ENCODE measurements at places on chromosomes 12 and 14. TPM values are rescaled to one million over a fixed set of nuclear protein-coding genes. Genes with fewer than 3 reads are reported as not detected.

Gene PIANP
- not detected for total RNA-seq

Gene LBHD2
- not detected for total RNA-seq

Gene CFAP251
- total RNA-seq: 1.9 TPM

Gene SLC48A1
- 19.4 TPM for total RNA-seq

Gene PRIMA1
- total RNA-seq: not detected

Gene KRT2
- total RNA-seq: not detected

Gene GLS2
- total RNA-seq: 0.33 TPM

Gene HCAR2
- not detected for total RNA-seq

Gene MAP3K9
- total RNA-seq: 5.9 TPM

Gene DHRS2
- 1.5 TPM for total RNA-seq

Gene FIGNL2
- 0.33 TPM for total RNA-seq

Gene PRB2
- total RNA-seq: not detected

Gene VASH1
- total RNA-seq: 2.5 TPM

Gene PRPH
- total RNA-seq: not detected

DNA sequence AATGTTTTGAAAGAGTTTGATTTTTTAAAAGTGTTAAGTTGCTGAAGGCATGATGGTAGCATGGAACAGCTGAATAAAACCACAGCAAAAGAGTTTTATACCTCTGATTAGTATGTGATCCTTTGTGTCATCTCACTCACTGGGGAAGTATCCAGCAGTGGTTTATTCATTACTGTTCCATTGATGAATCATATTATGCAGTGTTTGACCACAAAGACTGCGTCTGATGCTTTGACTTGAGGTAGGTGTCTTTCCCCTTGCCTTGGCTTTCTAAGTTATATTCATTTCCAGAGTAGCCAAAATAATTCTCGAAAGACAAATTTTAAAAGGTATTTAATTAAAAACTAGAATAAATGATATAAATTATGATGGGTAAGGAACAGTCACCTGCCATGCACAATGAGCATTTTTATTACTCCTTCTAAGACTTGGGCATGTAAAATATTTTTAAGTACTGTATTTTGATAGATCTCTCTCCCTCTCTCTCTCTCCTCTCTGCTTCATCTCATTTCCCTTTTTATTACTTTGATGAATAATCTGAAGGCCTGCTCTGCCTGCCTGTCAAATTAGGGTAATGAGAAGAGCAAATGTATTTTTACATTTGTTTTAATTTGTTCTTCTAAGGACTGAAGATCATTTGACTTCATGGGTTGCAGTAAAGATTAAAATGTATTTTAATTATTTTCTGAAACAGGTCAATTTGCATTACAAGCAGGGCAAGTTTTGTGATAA, 164.9 kb downstream of the NAV3 start:
- DNase-seq: no peak
- H3K4me3 ChIP-seq: no peak overlapping the region
- H3K36me3 ChIP-seq: no peaks in the 10 kb centered on the region
- no peak overlapping the region for H3K27ac ChIP-seq
- H3K27me3 ChIP-seq: no peaks in the 10 kb centered on the region

- no peaks in the 10 kb centered on the region for H3K27me3 ChIP-seq
- no peak overlapping the region for H3K4me3 ChIP-seq
- DNase-seq: no peak
- no peaks in the 10 kb centered on the region for H3K4me1 ChIP-seq
- H3K27ac ChIP-seq: no peak overlapping the region
- H3K36me3 ChIP-seq: no peaks in the 10 kb centered on the region
Observed at GRCh38 chr14:58887931-58888330, 250.2 kb downstream of the DACT1 start.

DNA sequence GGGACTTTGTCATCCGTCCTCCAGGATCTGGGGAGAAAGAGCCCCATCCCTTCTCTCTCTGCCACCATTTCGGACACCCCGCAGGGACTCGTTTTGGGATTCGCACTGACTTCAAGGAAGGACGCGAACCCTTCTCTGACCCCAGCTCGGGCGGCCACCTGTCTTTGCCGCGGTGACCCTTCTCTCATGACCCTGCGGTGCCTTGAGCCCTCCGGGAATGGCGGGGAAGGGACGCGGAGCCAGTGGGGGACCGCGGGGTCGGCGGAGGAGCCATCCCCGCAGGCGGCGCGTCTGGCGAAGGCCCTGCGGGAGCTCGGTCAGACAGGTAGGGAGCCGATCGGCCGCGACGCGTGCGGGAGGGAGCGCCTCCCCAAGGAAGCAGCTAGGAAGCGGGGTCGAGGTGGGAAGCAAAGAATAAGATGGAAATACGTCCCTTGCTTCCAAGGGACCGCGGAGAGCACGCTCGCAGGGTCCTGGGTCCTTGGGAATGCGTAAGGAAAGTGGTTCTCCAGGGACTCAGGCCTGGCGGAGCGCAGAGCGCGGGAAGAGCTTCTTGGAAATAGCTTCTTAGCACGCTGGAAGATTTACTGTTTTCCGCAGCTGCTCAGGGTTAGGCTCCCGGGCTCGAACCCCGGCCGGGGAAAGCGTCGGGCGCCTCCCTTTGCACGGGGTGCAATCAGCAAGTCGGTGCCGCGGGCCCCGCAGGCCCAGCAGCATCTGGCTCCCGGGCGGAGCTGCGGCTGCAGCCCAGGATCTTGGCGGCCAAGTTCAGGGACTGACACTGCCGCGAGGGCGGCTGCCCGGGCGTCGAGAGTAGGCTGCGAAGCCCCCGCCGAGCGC, 457 bp downstream of the SOCS2 start:
- H3K27me3 ChIP-seq: peaks cover 2% of the 10 kb centered on the region
- H3K36me3 ChIP-seq: peaks cover 49% of the 10 kb centered on the region
- H3K4me1 ChIP-seq: peaks cover 57% of the 10 kb centered on the region

GRCh38 chr14:63432228-63432627, 110.9 kb downstream of the PPP2R5E start:
- DNase-seq: no peak
- no peaks in the 10 kb centered on the region for H3K27me3 ChIP-seq
- no peaks in the 10 kb centered on the region for H3K36me3 ChIP-seq
- no peak overlapping the region for H3K4me3 ChIP-seq
- peaks cover 39% of the 10 kb centered on the region for H3K4me1 ChIP-seq

- H3K36me3 ChIP-seq: no peaks in the 10 kb centered on the region
- no peaks in the 10 kb centered on the region for H3K4me1 ChIP-seq
- peaks cover 15% of the 10 kb centered on the region for H3K27me3 ChIP-seq
- H3K27ac ChIP-seq: no peak overlapping the region
Observed at GRCh38 chr12:64293654-64294364, 71.7 kb upstream of the KICS2 start.

DNA sequence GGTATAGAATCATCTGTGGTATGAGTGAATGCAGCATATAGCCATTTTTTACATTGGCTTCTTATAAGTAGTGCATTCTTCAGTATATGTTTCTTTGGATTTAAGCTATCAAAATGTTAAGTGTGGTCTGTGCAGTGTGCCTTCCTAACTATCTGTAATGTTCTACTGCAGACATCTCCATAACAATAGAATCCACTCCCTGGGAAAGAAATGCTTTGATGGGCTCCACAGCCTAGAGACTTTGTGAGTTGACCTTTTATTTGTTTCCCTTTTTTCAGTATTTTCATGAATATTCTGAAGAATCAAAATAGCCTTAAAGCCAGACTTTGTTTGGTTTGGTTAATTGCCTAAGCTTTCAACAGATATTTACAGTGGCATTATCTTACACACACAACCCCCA, 107.2 kb downstream of the ZFC3H1 start:
- H3K27ac ChIP-seq: no peak overlapping the region
- H3K4me1 ChIP-seq: no peaks in the 10 kb centered on the region
- H3K36me3 ChIP-seq: no peaks in the 10 kb centered on the region
- H3K27me3 ChIP-seq: peaks cover 1% of the 10 kb centered on the region

- no peaks in the 10 kb centered on the region for H3K27me3 ChIP-seq
- H3K4me1 ChIP-seq: peaks cover 3% of the 10 kb centered on the region
- no peaks in the 10 kb centered on the region for H3K36me3 ChIP-seq
- DNase-seq: no peak
- no peak overlapping the region for H3K27ac ChIP-seq
- H3K4me3 ChIP-seq: no peak overlapping the region
Observed at GRCh38 chr14:53509276-53510244, 356.4 kb upstream of the DDHD1 start.

GRCh38 chr12:90091809-90092208, 383.2 kb upstream of the ATP2B1 start:
- no peaks in the 10 kb centered on the region for H3K27me3 ChIP-seq

- peaks cover 7% of the 10 kb centered on the region for H3K4me1 ChIP-seq
- peaks cover 5% of the 10 kb centered on the region for H3K27me3 ChIP-seq
- H3K4me3 ChIP-seq: no peak overlapping the region
- no peaks in the 10 kb centered on the region for H3K36me3 ChIP-seq
- no peak for DNase-seq
- H3K27ac ChIP-seq: no peak overlapping the region
Observed at GRCh38 chr12:45613296-45613695, 116.2 kb upstream of the ARID2 start.

- peak overlapping the region; percentile 89 for H3K4me3 ChIP-seq
- H3K27ac ChIP-seq: peak overlapping the region; percentile 100
- peaks cover 69% of the 10 kb centered on the region for H3K36me3 ChIP-seq
- peaks cover 62% of the 10 kb centered on the region for H3K4me1 ChIP-seq
- H3K27me3 ChIP-seq: no peaks in the 10 kb centered on the region
- no peak for DNase-seq
Observed at GRCh38 chr12:57476993-57477709, 2.5 kb downstream of the ARHGAP9 start.

DNA sequence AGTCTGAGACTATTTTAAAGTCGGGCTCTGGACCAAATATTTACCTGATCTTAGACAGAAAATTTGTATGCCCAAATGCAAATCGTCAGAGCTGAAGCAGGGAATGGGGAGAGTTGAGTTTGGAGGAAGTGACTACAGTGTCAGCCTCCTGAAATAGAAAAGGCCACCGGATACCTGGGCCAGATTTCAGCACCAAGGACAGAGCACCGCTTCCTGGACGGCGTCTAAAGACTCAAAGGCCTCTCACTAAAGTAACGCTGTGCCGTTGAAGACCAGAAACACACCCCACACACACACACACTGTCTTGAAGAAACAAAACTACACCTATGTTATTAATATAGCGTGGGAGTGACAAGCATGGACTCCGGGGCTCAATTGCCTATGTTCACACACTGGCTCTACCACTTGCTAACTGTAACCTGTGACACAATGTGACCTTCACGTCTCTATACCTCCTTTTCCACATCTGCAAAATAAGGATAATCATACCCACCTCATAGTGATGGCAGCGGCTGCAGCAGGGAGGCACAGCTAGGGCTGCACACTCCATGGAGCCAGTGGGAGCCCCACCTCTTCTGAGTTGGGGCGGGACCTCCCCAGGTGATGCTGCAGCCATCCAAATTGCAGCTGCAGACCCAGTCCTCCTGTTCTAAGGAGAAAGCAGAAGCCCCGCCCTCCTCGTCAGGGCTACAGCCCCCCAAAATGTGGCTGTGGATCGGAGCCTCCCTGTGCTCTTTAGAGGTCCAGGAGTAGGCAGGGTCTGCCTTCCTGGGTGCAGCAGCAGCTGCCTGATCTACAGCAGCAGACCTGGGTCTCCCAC, 35.6 kb downstream of the KRT76 start:
- no peak overlapping the region for H3K27ac ChIP-seq
- no peaks in the 10 kb centered on the region for H3K4me1 ChIP-seq
- H3K4me3 ChIP-seq: no peak overlapping the region
- no peaks in the 10 kb centered on the region for H3K36me3 ChIP-seq
- H3K27me3 ChIP-seq: peaks cover 4% of the 10 kb centered on the region

DNA sequence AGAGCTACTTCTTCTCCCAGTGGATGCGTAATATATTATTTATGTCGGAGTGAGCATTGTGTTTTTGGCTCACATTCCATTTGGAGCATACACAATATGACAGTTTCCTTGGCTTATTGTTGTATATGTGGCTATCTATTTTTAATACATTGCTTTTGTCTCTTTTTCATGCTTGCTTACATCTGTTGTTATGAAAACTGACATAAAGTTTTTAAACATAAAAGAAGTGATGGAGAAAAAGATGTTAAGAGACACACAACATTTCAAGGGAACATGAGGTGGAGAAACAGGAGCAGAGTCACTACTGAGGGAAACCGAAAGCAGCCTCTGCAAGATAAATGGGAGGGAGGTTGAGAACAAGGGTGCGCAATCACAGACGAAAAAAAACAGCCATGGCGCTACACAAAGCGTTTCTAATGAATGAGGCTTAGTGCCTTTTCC, 228.4 kb upstream of the NPAS3 start:
- no peaks in the 10 kb centered on the region for H3K36me3 ChIP-seq
- DNase-seq: no peak
- no peaks in the 10 kb centered on the region for H3K4me1 ChIP-seq
- H3K27ac ChIP-seq: no peak overlapping the region

GRCh38 chr12:109462868-109463692, 14.0 kb downstream of the KCTD10 start:
- H3K27me3 ChIP-seq: no peaks in the 10 kb centered on the region
- no peak overlapping the region for H3K4me3 ChIP-seq
- H3K4me1 ChIP-seq: peaks cover 48% of the 10 kb centered on the region
- DNase-seq: no peak

GRCh38 chr12:24373004-24373403, 423.5 kb upstream of the SOX5 start:
- H3K27me3 ChIP-seq: no peaks in the 10 kb centered on the region
- no peak for DNase-seq
- no peak overlapping the region for H3K27ac ChIP-seq
- no peak overlapping the region for H3K4me3 ChIP-seq
- H3K36me3 ChIP-seq: no peaks in the 10 kb centered on the region
- no peaks in the 10 kb centered on the region for H3K4me1 ChIP-seq

- H3K36me3 ChIP-seq: no peaks in the 10 kb centered on the region
- H3K4me3 ChIP-seq: no peak overlapping the region
- no peaks in the 10 kb centered on the region for H3K27me3 ChIP-seq
- no peaks in the 10 kb centered on the region for H3K4me1 ChIP-seq
- no peak overlapping the region for H3K27ac ChIP-seq
- DNase-seq: no peak
Observed at GRCh38 chr14:68607081-68607866, 185.6 kb downstream of the ZFP36L1 start.

DNA sequence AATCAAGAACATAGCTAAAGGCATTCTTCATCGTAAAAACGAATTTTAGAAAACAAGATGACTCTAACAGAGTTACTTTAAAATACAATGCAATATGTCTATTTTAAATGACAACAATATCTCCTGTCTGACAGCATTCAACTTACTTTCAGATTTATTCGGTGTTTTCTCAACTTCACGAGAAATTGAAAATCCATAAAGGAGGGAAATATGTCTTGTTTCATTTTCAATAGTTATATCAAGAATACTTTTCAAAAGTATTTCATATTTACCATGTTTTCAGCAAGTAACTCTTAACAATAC, 254.8 kb downstream of the DAD1 start:
- DNase-seq: no peak
- H3K27me3 ChIP-seq: no peaks in the 10 kb centered on the region
- no peaks in the 10 kb centered on the region for H3K36me3 ChIP-seq
- no peak overlapping the region for H3K4me3 ChIP-seq
- H3K27ac ChIP-seq: no peak overlapping the region

- no peak overlapping the region for H3K27ac ChIP-seq
- H3K36me3 ChIP-seq: no peaks in the 10 kb centered on the region
- H3K27me3 ChIP-seq: peaks cover 19% of the 10 kb centered on the region
- no peak for DNase-seq
Observed at GRCh38 chr12:130933269-130933995, 20.3 kb upstream of the ADGRD1 start.
